ENCODE measurements at places on chromosomes 7 and 10. TPM values are rescaled to one million over a fixed set of nuclear protein-coding genes. Genes with fewer than 3 reads are reported as not detected.

- no peak for DNase-seq
Measured at GRCh38 chr10:118840071-118840775, 85.5 kb upstream of the CACUL1 start.

DNA sequence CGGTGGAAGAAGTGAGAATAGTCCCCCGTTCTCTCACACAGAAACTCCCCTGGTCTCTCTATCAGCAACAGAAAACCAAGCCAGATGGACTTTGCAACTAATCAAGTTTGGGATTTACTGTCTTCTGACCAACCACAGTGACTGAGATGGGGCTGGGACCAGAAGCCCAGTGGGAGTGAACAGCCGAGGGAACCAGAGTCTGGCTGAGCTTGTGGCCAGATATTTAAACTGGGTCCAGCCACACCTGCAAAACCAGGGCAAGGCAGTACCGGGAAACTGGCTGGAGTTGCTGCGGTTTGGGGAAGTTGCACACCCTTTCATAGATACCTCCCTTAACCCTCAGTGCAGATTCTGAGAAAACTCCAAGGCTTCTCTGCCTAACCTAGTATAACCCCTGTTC is 6.0 kb downstream of the GSTK1 start:
- DNase-seq = no peak

DNA sequence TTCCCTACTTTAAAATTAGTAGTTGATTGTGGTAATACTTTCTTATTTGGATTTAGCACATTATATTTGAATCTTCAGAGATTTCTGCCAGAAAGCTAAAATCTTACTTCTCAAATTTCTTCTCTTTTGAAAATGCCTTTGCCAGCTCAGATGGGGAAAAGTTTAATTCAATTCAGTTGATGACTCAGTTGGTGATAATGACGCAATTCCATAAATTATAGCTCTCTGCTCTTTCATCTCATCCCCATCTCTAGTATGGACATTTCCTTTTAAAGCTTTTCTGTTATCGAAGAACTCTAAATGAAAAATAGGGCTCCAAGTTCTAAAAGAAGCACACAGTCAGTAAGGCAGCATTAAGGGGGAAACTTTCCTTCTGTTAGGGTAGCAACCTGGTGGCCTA is 25.5 kb downstream of the RNLS start:
- DNase-seq = no peak

GRCh38 chr10:20970044-20970443 is 72.9 kb upstream of the NEBL start:
- DNase-seq = no peak

- DNase-seq = no peak
Measured at GRCh38 chr7:75599244-75599781, 107.2 kb downstream of the SPDYE5 start.

GRCh38 chr7:64768824-64769223 is 25.4 kb upstream of the ZNF138 start:
- DNase-seq = no peak

GRCh38 chr10:72740528-72740927 is 48.6 kb downstream of the MCU start:
- DNase-seq = no peak

GRCh38 chr7:375901-376305 is 85.9 kb downstream of the FOXL3 start:
- DNase-seq = no peak

DNA sequence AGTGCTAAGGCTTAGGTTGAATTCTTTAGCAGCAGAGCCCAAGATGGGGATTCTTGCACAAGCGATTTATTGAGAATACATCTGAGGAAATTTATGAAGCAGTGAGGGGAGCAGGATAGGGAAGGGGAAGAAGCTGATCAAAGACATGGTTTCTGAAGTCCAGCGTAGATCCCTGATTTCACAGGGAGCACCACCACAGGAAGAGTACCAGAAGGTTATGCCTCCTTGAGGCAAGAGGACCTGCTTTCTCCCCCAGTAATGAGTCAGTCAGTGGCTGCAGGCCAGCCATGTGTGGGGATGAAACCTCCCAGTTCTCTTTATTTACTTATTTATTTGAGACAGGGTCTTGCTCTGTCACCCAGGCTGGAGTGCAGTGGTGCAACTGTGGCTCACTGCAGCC is 35.0 kb upstream of the CBLL1 start:
- DNase-seq = no peak

DNA sequence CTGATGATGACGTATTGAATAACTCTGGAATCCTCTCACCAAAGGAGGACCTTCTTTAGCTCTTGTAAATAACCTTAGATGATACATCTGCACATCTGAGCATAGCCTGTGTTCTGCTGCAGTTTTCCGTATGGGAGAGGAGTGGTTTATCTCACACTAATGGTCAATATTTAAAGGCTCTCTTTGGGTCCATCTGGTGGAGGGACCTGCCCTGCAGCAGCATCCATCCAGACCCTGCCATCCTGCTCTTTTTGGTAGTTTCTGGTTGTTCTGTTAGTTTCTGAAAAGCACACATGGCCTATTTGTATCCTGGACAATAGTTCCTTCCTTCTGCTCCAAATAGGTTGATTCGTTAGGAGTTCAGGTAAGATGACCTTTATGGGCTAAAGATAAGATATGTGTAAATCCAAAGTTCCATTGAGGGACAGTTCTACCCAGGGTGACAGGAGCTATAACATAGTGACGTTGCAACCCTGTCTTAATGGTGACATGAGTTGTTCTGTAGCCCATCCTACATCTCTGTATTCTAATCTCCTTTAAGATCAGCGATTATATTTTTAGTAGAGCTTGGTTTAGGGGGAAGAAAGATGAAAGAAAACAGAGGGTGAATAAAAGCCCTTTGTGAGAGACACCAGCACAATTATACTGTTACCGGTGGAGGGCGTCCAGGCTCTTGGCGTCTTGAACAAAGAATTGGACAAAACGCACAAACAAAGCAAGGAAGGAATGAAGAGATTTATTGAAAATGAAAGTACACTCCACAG is 60.0 kb upstream of the KLF14 start:
- DNase-seq = no peak

DNA sequence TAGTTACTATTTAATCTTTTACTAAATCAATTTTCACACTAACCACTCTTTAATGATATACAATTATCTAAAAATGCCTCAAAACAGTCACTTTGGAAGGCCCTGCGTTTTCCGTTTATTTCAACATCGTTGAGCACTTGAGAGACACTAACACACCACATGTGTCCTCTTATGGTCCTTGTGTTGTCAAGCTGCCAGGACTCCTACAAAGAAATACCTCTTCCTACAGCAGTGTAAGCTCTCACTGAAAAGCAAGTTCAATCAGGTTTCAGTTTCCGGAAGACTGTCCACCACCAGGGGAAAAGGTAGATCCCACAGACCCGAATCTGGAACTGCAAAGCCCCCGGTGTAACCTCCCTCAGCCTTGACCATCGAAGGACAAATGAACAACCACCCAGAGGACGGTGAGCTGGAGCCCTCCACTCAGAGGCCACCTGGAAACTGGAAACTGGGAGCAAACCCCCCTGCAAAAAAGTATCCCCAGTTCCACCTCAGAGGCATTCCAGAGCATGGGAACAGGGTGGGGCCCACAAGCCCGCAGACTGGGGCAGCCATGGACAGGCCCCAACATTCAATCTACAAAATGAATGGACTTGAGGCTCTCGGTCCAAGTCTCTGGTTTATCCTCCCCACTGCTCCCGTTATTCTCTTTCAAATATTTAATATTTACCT is 37.6 kb downstream of the KCNH2 start:
- no peak for DNase-seq

DNA sequence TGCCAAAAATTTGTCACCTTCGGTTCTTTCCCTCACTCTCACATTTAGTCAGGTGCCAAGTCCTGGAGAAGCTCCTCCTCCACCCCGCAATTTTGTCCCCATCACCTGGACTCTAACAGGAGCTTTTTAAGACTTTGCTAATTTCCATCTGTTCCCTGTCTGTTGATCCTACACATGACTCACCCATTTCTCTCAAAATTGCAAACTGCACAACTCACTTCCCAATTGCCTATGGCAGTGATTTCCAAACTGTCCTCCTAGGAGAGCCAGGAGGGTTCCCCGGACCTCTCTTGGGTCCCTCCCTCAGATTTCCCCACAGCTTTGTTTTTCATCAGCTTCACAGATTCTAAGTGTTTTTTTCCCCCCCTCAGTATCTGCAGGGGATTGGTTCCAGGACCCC is 120.3 kb downstream of the WNT2 start:
- no peak for DNase-seq

GRCh38 chr7:37393476-37393875 is 55.2 kb downstream of the ELMO1 start:
- no peak for DNase-seq

DNA sequence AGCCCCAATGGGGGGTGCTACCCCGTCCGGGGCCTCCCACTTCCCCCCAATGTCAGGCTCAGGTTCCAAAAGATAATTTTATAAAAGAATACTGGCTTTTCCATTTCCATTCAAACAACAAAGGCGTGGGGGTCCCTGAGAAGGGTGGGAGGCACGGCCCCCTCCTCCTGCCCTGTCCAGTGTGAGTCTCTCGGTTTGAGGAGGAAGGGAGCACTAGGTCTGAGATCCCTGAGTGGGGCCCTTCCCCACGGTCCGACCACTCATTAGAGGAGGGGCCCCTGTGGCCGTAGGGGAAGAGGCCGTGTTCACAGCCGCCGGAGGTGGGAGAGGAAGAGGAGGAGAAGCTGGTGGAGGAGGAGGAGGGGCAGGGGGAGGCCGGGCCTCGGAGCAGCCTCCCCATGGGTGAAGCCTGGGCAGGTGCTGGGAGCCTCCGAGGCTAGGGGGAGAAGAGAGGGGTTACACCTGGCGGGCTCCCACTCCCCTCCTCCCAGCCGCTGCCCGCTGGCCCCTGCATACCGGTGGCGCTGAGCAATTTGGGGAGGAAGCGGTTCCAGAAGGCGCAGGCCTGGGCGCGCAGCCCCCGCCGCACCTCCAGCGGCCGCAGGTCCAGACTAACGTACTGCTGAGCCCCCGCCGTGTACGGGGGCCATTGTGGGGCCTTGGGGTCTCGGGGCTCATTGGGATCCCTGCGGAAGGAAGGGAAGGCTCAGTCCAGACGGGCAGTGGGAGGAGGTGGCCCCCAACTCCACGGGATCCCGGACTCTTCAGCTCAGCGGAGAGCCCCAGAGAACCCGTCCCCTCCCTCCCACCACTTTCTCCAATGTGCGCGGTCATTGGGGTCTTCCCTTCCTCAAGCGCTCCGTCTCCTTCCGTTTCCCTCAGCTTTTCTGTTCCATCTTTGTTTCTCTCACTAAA is 1.4 kb upstream of the UFSP1 start:
- no peak for DNase-seq

DNA sequence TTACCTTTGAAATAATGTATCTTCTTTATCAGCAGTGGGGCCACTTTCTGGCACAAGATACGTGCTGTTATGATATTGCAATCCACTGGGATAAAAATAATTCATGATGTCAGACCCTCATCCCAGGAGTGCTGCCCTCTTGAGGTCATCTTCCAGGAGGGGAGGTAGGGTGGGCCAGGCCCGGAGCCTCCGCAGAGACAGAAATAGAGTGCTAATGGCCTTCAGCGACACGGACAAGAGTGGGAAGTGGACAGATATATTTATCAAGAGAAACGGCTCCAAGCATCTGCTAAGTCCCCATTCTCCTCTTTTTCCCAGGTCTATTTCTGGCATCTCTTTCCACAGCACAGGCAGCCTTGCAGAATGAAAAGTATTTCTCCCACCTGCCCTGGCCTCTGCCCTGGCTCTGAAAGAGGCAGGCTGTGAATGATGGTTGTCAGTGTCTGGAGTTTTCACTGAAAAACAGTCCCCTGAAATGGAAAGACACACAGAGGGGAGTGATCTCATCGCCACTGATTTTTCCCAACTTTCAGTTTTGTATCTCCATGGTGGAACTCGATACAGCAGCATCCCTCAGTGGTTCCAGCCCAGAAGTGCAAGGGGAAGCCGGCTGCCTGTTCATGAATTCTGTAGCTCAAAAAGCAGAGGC is 251.7 kb upstream of the MYO3A start:
- no peak for DNase-seq

DNA sequence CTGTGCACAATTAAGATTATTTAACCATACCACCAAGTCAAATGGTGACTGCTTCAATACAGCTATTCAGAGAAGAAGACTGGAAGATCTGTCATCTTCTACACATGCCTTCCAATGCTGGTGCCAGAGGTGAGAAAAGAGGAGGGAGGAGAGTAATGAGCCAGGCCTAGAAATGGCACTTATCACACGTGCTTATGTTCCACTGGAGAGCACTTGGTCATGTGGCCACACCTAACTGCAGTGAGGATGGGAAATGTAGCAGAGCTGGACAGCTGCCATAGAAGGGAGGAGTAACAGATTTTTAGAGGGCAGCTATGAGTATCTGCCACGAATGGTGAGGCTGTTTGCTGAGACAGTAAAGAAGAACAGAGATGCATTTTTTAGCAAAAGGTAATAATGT is 77.1 kb downstream of the MPLKIP start:
- no peak for DNase-seq

GRCh38 chr7:34096198-34096651 is 190.9 kb downstream of the BMPER start:
- no peak for DNase-seq

DNA sequence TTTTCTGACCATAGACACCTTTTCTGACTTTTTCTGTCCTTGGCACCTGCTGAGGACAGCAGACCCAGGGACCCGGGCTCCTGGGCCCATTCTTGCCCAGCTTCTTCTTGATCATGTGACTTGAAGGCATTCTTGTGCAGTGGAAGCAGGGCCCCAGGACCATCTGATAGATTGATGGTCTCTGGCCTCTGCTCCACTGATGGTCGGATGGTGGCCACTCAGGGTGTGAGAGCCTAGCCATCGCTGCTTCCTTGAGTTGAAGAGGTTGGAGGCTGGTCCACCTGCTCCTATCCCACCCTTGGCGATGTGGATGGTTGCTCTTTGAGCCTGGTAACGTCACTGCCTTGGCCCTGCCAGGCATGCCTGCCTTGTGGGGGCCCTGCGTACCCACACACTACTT is 37.8 kb upstream of the ZNF716 start:
- no peak for DNase-seq

DNA sequence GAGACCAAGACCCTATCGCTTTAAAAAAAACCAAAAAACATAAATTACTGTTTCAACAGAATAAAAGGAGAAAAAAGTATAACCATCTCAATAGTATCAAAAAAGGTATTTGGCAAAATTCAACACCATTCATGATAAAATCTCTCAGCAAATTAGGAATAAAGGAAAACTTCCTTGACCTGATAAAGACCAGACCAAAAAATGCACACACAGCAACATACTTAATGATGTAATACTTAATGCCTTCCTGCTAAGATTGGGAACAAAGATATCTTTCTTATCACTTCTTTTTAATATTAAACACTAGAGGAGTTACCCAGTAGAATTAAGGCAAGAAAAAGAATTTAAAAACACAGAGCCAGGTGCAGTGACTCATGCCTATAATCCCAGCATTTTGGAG is 79.3 kb downstream of the CNOT4 start:
- no peak for DNase-seq

Gene PIK3AP1
- total RNA-seq = 7.4 TPM

Gene AKR1C1
- total RNA-seq = 1.1 TPM

Gene CYP3A7
- total RNA-seq = not detected

Gene OR2A25
- total RNA-seq = not detected

Gene LIPN
- total RNA-seq = not detected

Gene MAPK8
- total RNA-seq = 34.5 TPM

Gene NUDCD3
- 99.1 TPM for total RNA-seq

Gene MRPS17
- total RNA-seq = 15.3 TPM

Gene TBX20
- 0.34 TPM for total RNA-seq

Gene ELFN1
- not detected for total RNA-seq

Gene WBP1L
- total RNA-seq = 31.4 TPM

Gene RNF148
- not detected for total RNA-seq
